ENCODE measurements at places on chromosomes 7 and 10.
A peak's percentile ranks its signal among the peaks of the same experiment; 100 is the strongest.

DNA sequence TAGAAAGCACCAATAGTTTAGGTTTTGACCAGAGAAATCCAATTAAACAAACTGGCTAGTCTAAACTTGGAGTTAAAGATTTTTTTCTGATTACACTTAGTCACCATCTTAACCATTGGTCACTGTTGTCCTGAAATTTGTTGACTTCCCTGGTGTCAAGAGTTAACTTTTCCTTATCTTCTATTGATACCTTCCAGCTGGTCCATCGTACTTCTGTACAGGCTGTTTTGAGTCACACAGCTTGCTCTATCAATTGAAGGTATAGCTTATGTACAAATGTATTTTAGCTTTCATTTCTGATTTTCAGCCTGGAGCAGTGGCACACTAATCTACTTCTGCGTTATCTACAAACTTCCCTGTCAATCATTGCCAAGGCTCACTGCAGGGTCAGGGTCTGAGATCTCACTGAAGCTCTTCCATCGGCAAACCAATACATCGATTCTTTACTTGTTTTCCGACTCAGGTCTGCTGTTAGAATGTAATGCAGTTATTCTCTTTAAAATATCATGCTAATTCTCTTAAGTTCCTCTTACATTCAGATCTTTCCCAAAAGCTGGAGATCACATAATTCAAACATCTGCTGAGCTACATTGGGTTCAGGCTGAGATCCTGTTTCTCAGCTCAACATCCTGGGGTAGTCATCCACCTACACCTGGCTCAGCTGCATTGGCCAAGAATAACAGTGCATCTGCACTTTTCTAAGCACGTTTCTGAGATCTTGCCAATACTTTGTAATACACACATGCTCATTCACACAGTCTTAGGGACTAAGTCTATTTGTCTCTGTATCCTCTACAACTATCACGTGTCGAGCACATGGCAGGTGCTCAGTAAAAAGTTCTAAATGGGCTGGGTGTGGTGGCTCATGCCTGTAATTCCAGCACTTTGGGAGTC lies 11.3 kb downstream of the MRPS33 start:
- no peak for DNase-seq

DNA sequence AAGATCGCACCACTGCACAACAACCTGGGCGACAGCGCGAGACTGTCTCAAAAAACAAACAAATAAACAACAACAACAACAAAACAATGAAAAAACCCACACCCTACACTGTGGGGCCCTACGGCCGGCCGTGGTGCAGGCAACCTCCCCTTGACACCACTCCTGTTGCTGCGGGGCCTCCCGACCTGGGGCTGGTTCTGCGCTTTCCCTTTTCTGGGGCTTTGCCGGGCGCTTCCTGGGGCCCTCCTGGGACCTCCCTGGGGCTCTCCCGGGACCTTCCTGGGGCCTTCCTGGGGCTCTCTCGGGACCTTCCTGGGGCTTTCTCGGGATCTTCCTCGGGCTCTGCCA lies 46.6 kb downstream of the INSIG1 start:
- no peak for DNase-seq

DNA sequence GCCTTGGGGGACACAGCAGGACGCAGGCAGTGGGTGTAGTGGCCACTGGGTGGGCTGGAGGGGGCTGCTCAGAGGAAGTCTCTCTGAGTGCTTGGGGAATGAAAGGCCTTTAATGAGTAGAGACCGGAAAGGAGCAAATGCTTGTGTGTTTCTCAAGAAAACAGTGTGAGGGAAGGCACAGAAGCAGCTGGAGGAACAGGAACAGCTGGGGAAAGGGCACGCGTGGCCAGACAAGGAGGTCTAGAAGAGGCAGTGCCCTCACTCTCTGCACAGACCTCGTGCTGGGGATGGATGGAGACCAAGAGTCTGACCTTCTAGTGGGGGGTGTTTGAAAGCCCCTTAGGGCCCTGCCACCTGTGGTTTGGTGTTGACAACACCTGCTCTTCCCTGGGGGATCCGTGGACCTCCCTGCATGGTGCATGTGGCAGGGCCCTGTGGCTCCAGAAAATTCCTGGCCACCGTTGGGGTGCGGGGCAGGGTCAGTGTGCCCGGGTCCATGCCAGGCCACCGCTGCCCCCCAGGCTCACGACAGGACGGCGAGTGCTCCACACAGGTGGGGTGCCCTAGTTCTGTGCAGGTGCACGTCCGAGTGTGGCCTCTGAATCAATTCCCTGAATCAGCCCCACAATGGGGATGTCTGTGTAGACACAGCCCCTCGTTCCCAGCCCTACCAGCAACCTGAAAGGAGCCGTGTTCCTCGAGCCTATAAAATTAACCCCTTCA lies 25.9 kb upstream of the FAM20C start:
- DNase-seq = peak; percentile 38

DNA sequence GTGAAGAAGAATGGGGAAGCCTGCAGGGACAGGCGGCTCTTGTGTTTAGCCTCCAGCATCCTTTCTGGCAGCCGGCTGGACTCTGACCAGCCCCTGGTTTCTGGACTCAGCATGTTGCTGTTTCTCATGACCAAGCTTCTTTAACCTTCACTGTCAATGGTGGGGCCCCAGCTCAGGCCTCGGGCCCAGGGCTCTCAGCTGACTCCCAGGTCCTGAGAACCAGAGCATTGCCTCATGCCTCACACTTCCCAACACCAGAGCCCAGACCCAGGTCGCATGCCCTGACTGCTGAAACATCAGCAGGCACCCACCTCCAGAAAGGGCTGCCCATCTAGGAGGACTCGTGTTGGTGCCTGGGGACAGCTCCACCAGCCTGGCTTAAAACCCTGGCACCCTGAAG lies 34.8 kb upstream of the FGFR2 start:
- no peak for DNase-seq

DNA sequence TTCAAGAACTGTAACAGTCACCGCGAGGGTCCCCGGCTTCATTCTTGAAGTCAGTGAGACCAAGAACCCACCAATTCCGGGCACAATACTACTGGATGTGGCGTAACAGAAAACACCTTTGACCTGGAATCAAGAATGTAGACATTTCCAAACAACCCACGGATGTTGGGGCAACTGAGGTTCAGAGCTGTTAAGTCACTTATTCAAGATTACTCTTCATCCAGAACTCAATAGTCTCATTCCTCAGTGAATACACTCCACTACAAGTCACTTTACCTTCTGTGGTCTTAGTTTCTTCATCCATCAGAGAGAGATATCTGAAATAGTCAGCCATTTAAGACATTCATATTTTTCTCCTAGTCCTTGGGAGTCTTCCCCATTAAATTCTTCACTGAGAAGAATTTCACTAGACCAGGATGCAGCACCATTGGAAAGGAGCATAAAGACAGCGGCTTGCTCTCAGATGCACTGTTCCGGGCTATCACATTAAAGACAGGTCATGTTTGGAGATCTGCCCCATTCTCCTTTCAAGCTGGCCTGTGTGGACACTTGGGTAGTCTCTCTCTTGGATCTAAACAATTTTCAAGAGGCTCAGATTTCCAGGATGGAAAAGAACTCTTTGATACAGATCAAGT lies 32.3 kb upstream of the ARID5B start:
- no peak for DNase-seq

DNA sequence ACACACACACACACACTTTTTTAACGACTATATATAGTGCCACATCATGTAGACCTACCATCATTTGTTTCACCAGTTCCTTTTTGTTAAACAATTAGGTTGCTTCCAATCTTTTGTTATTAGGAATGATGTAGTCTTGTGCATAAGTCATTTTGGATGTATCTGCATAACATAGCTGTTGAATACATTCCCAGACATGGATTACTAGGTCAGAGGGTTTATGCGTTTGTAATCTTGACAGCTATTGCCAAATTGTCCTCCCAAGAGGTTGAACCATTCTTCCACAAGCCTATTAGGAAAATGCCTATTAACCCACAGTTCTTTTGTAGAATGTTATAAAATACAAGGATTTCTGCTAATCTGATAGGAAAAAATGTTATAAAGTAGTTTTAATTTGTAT lies 87.3 kb downstream of the PALS2 start:
- no peak for DNase-seq

- DNase-seq = no peak
These were observed 671.4 kb downstream of the CNTNAP2 start for GRCh38 chr7:146788008-146788407.

DNA sequence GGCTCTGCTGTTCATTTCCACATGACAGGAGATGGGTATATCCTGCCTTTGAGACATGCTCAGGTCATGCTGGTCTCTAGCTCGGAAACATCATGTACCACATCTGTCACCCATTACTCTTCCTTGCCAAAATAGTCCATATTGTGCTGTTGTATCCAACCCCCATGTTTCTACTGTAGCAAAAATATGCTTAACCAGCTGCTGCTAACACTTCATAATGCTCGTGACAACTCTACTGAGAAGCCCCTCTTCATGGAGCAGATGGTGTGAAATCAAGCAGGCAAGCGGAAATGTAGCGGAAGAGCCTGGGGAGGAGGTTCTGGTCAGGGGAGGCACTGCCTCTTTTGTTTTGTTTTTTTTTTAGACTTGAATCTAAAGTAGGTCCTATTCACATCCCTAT lies 82.9 kb downstream of the NPY start:
- no peak for DNase-seq

GRCh38 chr10:17061418-17061817 lies 68.2 kb downstream of the CUBN start:
- no peak for DNase-seq

GRCh38 chr7:78690174-78690573 lies 763.3 kb downstream of the MAGI2 start:
- DNase-seq = no peak

GRCh38 chr7:6614953-6615722 lies at the start of gene ZNF853:
TSS of gene ZNF853 (plus strand) at chr7:6615610. CDS start at chr7:6616175, 565 bp downstream.
- peak; percentile 12 for DNase-seq

DNA sequence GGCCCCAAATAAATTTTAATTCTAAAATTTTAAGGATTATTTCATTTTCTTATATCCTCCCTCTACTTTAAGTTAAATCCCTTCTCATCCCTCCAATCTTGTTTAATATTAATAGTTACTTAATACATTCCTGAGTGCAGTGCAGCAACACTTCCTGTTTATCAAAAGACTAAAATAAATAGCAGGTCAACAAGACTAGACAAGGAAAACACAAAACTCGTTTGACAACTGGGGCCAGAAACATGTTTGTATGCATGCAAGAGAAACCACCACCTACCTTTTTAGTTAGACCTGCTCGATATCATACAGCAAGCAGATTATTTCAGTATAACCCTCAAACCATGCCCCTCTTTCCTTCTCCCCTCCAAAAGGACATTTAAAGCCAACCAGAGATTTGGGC lies 95.8 kb downstream of the PARD3 start:
- DNase-seq = no peak

- no peak for DNase-seq
These were observed 48.3 kb downstream of the ADCYAP1R1 start for GRCh38 chr7:31100445-31100844.

DNA sequence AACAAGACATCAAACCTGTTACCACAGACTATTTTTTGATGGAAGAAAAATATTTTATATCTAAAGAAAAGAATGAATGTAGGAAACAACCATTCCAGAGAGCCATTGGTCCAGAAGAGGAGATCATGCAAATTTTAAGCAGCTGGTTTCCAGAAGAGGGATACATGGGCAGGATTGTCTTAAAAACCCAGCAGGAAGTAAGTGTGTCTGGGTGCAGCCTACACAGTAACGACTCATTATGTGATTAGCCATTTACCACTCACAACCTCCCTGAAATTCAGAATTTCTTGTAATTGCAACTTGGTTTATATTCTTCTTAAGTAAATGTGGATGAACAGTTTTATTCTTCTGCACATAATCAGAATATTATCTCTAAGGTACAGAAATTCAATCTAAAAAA lies 46.2 kb downstream of the NOC3L start:
- no peak for DNase-seq

- no peak for DNase-seq
These were observed 67.8 kb downstream of the TBXAS1 start for GRCh38 chr7:139896831-139897230.

GRCh38 chr10:114038819-114039218 lies 4.8 kb upstream of the ADRB1 start:
- no peak for DNase-seq

DNA sequence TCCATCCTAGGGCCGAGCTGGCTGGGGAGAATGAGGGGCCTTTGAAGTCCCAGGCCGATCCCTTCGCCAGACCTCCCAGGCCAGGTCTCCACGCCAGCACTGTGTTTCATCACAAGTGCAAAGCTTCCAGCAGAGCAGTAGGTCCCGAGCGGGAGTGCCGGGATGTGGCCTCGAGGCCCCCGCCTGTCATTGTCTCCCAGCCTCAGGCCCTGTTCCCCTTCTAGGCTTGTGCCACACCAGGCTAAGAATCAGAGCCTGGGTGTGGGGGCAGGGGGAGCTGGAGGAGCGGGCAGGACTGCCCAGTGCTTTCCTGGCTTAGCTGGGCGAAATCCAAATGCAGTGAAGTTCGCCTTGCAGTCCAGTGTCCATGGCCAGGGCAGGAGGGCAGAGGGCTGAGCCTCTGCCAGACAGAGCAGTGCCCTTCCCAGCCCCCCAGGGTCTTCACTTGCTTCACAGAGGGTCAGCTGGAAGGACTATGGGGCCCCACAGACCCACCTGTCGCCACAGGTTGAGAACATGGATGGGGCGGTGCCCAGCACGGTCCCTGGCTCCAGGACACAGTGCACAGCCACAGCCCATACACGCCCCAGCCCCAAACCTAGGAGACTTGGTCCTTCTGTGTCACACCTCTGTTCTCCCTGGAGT lies 20.2 kb upstream of the PFKFB3 start:
- no peak for DNase-seq

DNA sequence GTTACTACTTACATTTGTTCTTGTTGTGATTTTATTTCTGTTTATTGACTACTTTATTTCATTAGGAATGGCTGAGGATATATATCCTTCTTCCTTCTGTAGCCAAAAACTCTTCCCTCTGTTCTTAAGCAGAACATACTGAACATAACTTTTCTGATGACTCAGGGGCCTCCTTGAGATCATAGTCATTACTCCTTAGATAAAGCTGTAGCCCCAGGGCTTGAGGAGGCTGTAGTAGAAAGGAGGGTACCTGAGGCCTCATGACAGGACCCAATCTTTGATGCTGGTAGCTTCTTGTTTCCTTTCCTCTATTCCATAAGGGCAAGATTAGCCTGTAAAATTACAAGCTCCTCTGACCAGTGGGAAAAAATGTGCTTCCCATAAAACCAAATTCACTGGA lies 41.2 kb upstream of the FGFR2 start:
- DNase-seq = no peak

- no peak for DNase-seq
These were observed 4.9 kb downstream of the SMARCD3 start for GRCh38 chr7:151243408-151244195.
